ENCODE measurements at places on chromosomes 1 and 21. TPM values are rescaled to one million over a fixed set of nuclear protein-coding genes. Genes with fewer than 3 reads are reported as not detected.

The TFF2 gene
- not detected for total RNA-seq

The PRELP gene
- total RNA-seq: not detected

The KLF17 gene
- total RNA-seq: not detected

The TENT5C gene
- 22.5 TPM for total RNA-seq

The TSPEAR gene
- not detected for total RNA-seq

The RGSL1 gene
- total RNA-seq: not detected

The LCE1A gene
- not detected for total RNA-seq

The CLCNKA gene
- not detected for total RNA-seq

The ZNF593OS gene
- not detected for total RNA-seq

The PCSK9 gene
- not detected for total RNA-seq
